ENCODE measurements at places on chromosomes 16 and 17.
A peak's percentile ranks its signal among the peaks of the same experiment; 100 is the strongest.

DNA sequence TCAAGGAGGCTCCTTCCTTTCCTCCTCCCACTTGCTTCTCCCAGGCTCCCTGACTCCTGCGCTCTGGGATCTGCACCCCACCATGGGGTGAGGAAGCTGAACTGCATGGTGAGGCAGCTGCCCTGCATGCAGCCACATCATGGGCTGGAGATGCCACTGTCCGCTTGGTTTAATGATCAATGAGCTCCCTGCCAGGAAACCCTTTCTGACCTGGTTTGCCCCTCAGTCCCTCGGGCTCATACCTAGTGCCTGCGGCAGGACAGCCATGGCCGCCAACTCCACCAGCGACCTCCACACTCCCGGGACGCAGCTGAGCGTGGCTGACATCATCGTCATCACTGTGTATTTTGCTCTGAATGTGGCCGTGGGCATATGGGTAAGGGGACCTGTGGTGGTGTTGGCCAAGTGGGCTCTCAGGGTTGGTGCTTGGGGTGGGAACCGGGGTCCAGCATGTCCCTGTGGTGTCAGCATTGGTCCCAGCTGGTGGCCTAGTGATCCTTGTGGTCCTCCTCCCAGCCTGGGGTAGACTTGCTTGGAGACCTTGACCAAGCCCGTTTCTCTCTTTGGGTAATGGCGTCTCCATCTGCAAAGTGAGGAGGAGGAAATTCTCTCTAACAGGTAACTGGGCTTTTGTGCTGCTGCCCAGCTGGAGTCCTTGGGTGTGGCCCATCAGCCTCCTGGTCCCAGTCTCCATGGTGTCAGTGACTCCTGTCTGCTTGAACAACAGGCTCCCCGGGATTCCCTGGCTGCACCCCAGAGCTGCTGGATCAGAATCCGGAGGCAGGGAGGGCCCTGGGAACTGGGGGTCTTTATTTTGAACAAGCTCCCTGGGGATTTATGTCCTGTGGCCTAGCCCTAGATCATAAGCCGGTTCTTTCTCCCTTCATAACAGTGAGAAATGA, at the start of gene SLC5A10:
SLC5A10 (plus strand) TSS at position 225 of the 902 bp plus-strand sequence; CDS start at position 266, 41 bp downstream.
- DNase-seq, result no peak

- no peak for DNase-seq
Observed at GRCh38 chr17:68301438-68301959, 10.2 kb downstream of the ARSG start.

DNA sequence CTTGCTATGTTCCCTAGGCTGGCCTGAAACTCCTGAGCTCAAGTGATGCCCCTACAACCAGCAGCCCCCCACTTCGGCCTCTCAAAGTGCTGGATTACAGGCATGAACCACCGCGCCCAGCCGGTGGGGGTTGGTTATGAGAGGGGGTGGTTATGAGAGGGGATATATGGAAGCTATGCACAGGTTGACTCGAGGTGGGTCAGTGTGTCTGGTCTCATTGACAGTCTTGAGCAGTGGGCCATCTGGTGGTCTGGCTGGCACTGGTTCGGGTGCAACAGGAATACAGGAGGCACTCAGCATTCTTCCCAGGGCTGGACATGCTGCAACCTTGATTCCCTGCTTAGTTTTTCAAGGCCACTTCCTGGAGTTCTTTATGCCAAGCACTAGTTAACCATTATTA, 5.6 kb upstream of the STX1B start:
- DNase-seq, result no peak

- peak; percentile 55 for DNase-seq
Observed at GRCh38 chr17:42312285-42313130, 24.2 kb downstream of the STAT5A start.

GRCh38 chr16:87828071-87828906, 41.0 kb downstream of the SLC7A5 start:
- no peak for DNase-seq

GRCh38 chr16:10090816-10091215, 91.4 kb downstream of the GRIN2A start:
- no peak for DNase-seq

DNA sequence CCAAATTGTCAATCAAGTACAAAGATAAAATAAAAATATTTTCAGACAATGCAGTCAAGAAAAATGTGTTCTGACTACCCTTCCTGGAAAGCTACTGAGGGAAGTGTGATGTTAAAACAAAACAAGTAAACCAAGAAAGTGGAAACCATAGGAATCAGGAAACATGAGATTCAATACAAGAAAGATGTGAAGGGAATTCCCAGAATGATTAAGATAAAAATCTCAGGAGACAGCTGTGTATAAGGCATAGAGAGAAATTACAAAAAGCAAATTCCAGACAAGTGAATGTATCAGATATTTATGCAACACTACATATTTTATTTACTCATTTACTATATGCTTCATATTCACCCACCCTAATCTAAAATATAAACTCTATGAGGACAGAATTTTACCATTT, 32.2 kb downstream of the TRIM37 start:
- no peak for DNase-seq

- DNase-seq, result no peak
Observed at GRCh38 chr16:89417352-89417751, 73.0 kb downstream of the ANKRD11 start.

GRCh38 chr16:74626741-74627416, 20.0 kb upstream of the GLG1 start:
- no peak for DNase-seq

DNA sequence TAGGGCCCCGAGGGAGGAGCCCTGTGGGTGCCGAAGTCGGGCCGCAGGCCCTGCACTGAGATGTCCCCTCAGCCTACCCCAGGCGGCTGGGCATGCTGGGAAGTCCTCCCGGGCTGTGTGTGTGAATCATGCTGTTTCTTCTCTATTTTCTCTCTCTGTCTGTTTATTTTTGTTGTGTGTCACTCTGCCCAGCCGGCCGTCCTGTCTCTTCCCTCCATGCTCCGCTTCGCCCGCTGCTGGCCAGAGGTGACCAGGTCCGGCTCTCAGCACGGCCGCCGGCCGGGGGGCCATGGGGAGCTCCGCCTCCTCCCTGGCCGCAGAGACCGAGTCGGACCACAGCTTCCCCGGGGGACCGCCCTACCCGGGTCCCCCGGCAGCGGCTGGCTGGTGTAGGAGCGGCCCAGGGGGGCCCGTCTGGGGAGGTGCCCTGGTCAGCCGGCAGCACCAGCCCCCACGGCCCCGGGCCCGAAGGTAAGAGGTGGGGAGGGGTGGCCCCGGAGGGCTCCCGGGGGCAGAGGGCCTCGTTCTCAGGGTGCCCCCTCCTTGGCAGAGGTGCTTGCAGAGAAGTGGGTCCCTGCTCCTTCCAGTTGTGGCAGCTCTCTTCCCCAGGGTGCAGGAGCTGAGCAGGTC, 12.5 kb downstream of the CAPN15 start:
- DNase-seq, result no peak

DNA sequence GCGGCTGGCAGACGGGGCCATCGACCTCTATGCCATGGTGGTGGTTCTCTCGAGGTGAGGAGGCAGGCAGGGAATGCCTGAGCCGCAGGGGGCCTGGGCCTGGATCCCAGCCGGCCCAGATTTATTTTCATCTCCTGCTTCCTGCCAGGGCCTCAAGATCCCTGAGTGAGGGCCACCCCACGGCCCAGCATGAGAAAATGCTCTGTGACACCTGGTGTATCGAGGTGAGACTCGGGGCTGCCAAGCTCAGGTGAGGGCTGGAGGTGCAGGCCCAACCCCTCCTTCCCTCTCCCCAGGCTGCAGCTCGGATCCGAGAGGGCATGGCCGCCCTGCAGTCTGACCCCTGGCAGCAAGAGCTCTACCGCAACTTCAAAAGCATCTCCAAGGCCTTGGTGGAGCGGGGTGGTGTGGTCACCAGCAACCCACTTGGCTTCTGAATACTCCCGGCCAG, 4.9 kb downstream of the ACADVL start:
- DNase-seq, result no peak

DNA sequence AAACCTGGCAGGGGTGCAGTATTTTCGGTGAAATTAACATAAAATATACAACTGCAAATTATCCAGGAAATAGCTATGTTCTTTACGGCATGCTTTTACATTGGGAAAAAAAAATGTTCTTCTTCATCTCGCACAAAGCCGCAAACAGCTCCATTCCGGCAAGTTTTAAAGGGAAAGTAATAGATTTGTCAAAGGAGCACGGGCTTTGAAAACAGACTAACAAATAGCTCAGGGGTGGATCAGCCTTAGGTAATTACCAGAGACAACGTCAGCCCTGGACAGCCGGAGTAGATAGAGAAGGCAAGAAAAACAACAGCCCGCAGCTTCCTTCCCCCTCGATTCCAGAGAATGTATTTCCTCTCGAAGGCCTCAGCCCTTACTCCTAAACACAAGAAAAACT, 222.5 kb downstream of the C16orf78 start:
- no peak for DNase-seq

- DNase-seq, result no peak
Observed at GRCh38 chr16:21156767-21157467, 1.6 kb upstream of the LDAF1 start.

GRCh38 chr17:12667299-12667958, 1.7 kb downstream of the MYOCD start:
- no peak for DNase-seq

DNA sequence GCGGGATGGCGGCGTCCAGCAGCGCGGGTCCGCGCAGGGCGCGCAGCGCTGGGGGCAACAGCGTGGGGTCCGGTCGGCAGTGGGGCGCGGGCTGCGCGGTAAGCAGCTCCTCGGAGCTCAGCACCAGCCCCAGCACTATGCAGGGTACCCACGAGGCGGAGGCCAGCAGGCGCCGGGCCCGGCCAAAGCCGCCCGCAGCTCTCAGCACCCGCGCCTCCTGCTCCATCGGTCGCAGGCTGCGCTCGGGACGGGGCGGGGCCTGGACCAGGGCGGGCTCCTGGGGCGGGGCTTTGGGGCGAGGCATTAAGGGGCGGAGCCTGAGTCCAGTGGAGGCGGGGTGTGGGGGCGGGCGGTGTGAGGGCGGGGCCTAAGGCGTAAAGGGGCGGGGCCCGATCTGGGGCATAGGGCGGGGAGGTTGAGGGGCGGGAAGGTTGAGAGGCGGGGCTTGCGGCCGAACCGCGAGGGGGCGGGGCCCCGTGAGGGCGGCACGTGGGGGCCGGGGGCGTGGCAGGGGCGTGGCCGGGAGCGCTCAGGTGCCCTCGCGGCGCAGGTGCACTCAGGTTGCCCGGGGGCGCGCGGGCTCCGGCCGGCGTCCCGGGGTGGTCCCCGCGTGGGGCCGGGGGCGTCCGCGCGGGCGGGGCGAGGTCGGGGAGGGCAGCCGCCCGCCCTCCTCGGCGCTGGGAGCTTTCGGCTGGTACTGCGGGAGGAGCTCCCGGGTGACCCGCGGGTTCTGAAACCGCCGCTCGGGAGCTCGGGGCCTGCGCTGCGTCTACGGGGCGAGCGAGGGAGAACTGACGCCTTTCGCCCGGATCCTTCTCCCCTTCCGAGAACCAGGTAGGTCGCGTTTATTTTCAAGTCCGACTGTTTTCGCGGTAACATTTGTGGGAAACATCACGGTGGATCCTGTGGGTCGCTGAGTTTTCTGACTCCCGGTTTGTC, 1.4 kb upstream of the SLC22A31 start:
- DNase-seq, result peak; percentile 55

DNA sequence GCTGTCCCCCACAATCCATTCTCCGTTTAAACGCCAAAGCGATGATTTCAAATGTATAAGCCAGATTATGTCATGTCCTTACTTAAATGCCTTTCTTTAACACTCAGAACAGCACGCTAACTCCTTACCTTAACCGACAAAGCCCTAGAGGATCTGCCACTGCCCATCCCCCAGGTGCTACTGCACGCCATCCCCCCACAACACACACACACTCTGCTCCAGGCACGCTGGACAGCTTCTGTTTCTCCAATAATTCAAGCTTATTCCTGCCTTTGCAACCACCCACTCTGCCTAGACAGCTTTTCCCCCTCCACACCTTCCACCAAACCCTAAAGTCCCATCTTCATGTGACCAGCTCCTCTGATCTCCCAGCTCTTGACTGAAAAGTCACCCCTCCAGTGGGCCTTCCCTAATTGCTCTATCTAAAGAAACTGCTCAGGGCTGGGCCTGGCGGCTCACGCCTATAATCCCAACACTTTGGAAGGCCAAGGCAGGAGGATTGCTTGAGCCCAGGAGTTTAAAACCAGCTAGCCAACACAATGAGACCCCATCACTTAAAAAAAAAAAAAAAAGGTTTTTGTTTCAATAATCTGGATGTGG, 38.9 kb upstream of the RPL38 start:
- DNase-seq, result no peak
